ENCODE measurements at places on chromosomes 2 and 18.

- DNase-seq, result peak; percentile 59
These were observed 86.0 kb downstream of the RBMS1 start for GRCh38 chr2:160407393-160408172.

DNA sequence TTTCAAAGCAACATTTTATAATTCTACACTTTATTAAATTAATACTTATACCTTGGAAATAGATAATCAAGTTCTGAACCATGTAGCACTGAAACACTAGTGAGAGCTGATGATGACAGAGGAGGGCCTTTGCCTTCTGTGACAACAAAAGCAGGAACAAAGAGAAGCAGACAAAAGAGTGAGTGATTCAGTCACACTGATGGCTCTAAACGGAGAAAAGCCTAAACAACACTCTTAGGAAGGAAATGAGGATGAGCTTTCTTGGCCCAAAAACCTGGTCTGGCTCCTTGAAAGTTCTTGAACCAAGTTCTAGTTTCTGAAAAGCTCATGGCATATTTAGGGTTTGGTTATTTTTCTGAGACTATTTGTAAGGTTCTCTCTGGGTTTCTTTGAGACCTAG lies 271.9 kb downstream of the DPP10 start:
- DNase-seq, result no peak

DNA sequence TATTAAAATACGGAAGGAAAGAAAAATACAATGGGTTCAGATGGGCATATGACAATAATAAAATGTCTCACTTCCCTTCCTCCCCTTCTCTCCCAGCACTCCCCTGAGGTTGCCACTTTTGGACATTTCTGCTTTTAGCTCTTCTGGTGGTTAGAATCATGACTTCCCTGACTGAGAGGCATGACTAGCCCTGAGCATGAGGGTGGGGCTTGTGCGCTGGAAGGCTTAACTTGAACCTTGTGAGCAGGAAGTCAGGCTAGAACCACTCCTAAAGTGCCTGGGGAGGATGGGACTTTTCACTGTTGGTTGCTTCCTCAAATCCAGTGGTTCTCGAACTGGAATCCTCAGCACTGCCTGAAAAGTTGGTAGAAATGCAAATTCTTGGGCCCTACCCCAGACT lies 19.7 kb upstream of the ARHGAP25 start:
- no peak for DNase-seq

- DNase-seq, result no peak
These were observed at the start of gene ATP8B1 for GRCh38 chr18:57803103-57803969. TSS of gene ATP8B1 (minus strand) at chr18:57803315. CDS start at chr18:57731807, 71,508 bp downstream.

DNA sequence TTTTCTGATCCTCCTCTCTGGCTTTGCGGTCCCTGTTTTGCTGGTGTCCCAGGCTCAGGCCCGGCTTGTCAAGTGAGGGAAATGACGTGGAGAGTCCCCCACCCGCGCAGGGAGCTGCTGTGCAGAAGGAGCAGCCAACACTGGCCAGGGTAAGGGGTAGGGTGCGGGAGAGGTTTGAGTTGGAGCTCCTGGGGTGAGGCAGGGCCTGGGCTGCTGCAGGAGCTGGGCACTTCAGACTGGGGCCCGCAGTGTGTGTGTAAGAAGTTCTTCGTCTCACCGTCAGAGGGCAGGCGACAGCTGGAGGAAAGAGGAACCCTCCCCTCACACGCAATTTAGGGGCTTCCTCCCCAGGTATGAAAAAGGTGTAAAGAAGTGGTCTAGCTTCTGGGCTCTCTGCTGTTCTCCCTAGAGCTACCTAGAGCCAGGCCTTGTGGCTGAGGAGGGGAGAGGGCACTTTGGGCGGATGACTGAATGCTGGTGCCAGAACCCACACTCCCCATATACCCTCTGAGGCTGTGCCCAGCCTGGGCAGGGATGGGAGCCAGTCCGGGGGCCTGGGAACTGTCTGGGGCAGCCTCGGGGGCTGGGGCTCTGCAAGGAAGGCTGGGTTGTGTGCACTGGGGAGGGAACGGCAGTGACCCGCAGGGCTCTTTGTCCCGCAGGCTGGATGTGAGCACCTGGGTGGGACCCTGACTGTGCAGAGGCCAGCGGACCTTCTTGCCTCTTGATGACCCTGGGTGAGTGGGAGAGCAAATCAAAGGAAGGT lies 11.8 kb downstream of the CELF4 start:
- no peak for DNase-seq

- no peak for DNase-seq
These were observed 197.3 kb downstream of the DCC start for GRCh38 chr18:52537261-52537660.
